A172 (cell line): ENCODE measurements at places on chromosomes 7 and 10. TPM values are rescaled to one million over a fixed set of nuclear protein-coding genes. Genes with fewer than 3 reads are reported as not detected.

ELN gene
- 0.41 and 0.50 TPM in 2 replicates for total RNA-seq

LIPJ gene
- 0.10 TPM in 1 of 2 replicates, not detected in the other for total RNA-seq

TLL2 gene
- total RNA-seq, result 0.12 and 0.38 TPM in 2 replicates

GRCh38 chr10:65787571-65787970 is 1138.3 kb upstream of the LRRTM3 start:
- no peak for DNase-seq

GRCh38 chr10:124288486-124288885 is 130.2 kb downstream of the OAT start:
- DNase-seq, result no peak

GRCh38 chr10:69049566-69049961 is 38.3 kb upstream of the SRGN start:
- DNase-seq, result no peak

- no peak for DNase-seq
These were observed 23.9 kb downstream of the NRAP start for GRCh38 chr10:113639966-113640365.

- DNase-seq, result no peak
These were observed 167.8 kb downstream of the PLXDC2 start for GRCh38 chr10:19983880-19984565.

GRCh38 chr7:145986248-145986874 is 130.2 kb upstream of the CNTNAP2 start:
- DNase-seq, result peak; percentile 33
